K562 (cell line): ENCODE measurements at places on chromosomes 6 and 20. TPM values are rescaled to one million over a fixed set of nuclear protein-coding genes. Genes with fewer than 3 reads are reported as not detected.
A peak's percentile ranks its signal among the peaks of the same experiment; 100 is the strongest.

Gene LY6G6C
- 0.20 TPM in 1 of 2 replicates, not detected in the other for total RNA-seq

Gene RSPO3
- total RNA-seq: not detected in 2 replicates

- no peaks in the 10 kb centered on the region for H3K27me3 ChIP-seq
- DNase-seq: peak; percentile 28
- H3K36me3 ChIP-seq: peaks cover 84% of the 10 kb centered on the region
- H3K4me3 ChIP-seq: no peak overlapping the region
- no peaks in the 10 kb centered on the region for H3K4me1 ChIP-seq
These were observed 72.2 kb downstream of the SCAF8 start for GRCh38 chr6:154805288-154805911.

- H3K27me3 ChIP-seq: peaks cover 24% of the 10 kb centered on the region
- no peak overlapping the region for H3K27ac ChIP-seq
- H3K4me3 ChIP-seq: no peak overlapping the region
These were observed 61.1 kb upstream of the GATA5 start for GRCh38 chr20:62536871-62537401.

Gene CLVS2
- 0.13 TPM in 1 of 2 replicates, not detected in the other for total RNA-seq

GRCh38 chr6:160859822-160860221 lies 131.7 kb upstream of the MAP3K4 start:
- no peak for DNase-seq
- H3K4me3 ChIP-seq: no peak overlapping the region
- no peaks in the 10 kb centered on the region for H3K36me3 ChIP-seq
- no peaks in the 10 kb centered on the region for H3K27me3 ChIP-seq

- H3K36me3 ChIP-seq: no peaks in the 10 kb centered on the region
- H3K4me1 ChIP-seq: no peaks in the 10 kb centered on the region
- no peak overlapping the region for H3K4me3 ChIP-seq
These were observed 60.1 kb downstream of the SESN1 start for GRCh38 chr6:109034526-109034925.

DNA sequence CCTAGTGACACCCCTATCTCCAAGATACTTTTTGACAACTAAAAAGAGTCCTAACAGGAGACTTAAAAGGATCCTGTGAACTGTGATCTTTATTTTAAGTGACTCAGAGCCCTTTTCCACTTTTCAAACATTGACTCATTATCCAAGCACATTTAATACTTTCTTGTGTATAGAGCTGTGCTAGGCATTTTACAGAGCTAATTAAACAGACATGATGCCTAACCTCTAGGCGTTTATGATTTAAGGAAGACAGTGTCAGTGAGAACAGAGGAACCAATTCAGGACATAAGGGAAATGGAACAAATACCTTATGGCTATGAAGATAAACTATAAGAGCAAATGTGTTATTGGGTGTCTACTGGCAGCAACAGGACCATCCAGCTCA lies 282.6 kb downstream of the TPBG start:
- H3K27ac ChIP-seq: no peak overlapping the region
- no peaks in the 10 kb centered on the region for H3K36me3 ChIP-seq
- DNase-seq: no peak

- no peak overlapping the region for H3K4me3 ChIP-seq
- H3K4me1 ChIP-seq: no peaks in the 10 kb centered on the region; the same call in 1 of the 2 replicates
- H3K36me3 ChIP-seq: no peaks in the 10 kb centered on the region
- H3K27me3 ChIP-seq: peaks cover 2% of the 10 kb centered on the region; the same call in 1 of the 3 replicates
These were observed 75.9 kb upstream of the SPACA1 start for GRCh38 chr6:87971605-87972262.

- DNase-seq: no peak
- H3K27me3 ChIP-seq: peaks cover 4% of the 10 kb centered on the region; the same call in 1 of the 2 replicates
- no peaks in the 10 kb centered on the region for H3K36me3 ChIP-seq
- no peak overlapping the region for H3K27ac ChIP-seq
These were observed 447.1 kb downstream of the PREX1 start for GRCh38 chr20:48380661-48381060.

Gene FAM83B
- not detected in 2 replicates for total RNA-seq

Gene NMBR
- not detected in 2 replicates for total RNA-seq

- no peak for DNase-seq
- no peak overlapping the region for H3K4me3 ChIP-seq
- H3K27me3 ChIP-seq: peaks cover 3% of the 10 kb centered on the region; the same call in 2 of the 3 replicates
- H3K36me3 ChIP-seq: no peaks in the 10 kb centered on the region
- H3K4me1 ChIP-seq: no peaks in the 10 kb centered on the region; the same call in 1 of the 2 replicates
These were observed 97.4 kb downstream of the YTHDF1 start for GRCh38 chr20:63118303-63119120.

GRCh38 chr6:39812853-39813533 lies 20.8 kb downstream of the DAAM2 start:
- H3K27ac ChIP-seq: no peak overlapping the region
- H3K27me3 ChIP-seq: peaks cover 6% of the 10 kb centered on the region; the same call in 1 of the 3 replicates
- no peaks in the 10 kb centered on the region for H3K4me1 ChIP-seq
- no peak overlapping the region for H3K4me3 ChIP-seq
- no peaks in the 10 kb centered on the region for H3K36me3 ChIP-seq

Gene WFDC2
- total RNA-seq: not detected in 2 replicates

GRCh38 chr6:57283911-57284455 lies 33.4 kb upstream of the PRIM2 start:
- H3K4me3 ChIP-seq: no peak overlapping the region
- no peak for DNase-seq
- H3K4me1 ChIP-seq: no peaks in the 10 kb centered on the region
- H3K27ac ChIP-seq: no peak overlapping the region
- H3K36me3 ChIP-seq: no peaks in the 10 kb centered on the region
- H3K27me3 ChIP-seq: peaks cover 22% of the 10 kb centered on the region; the same call in 2 of the 3 replicates

GRCh38 chr6:95364016-95364604 lies 213.2 kb upstream of the MANEA start:
- DNase-seq: peak; percentile 14
- H3K27ac ChIP-seq: no peak overlapping the region
- H3K36me3 ChIP-seq: no peaks in the 10 kb centered on the region
- no peaks in the 10 kb centered on the region for H3K27me3 ChIP-seq
- no peaks in the 10 kb centered on the region for H3K4me1 ChIP-seq

Gene SPEF1
- not detected in 2 replicates for total RNA-seq

DNA sequence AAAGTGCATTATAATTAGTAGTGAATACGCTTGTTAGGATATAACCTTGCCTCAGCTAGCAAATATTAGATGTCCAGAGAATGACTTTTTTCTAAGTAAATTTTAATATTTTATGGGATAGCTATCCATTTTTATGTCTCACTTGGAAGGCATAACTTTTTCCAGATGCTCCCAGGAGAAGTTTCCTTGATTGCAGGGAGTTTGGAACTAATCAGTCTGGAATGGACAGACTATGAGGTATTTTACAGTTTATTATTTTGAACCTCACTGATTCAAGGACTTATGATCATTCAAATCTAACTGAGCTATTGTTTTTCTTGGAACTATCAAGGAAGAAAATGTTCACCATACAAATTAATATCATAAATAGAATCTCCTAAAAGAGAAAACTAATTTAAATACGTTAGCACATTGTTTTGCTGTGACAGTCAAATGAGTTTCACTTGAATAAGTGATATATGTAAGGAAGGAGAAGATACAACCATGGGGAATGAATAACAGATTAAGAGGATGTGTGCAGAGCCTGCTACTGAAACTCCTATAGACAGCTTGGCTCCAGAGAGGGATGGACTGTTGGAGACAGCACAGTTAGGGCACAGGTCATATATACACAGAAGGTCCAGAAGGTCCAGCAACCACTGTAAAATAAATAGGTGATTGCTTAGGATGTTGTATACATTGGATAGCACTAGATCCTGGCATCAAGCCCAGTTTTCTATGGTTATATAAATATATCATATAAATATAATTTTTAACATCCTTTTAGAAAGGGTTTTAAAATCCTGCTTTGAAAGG lies 20.6 kb upstream of the LCA5 start:
- no peak overlapping the region for H3K4me3 ChIP-seq
- no peak overlapping the region for H3K27ac ChIP-seq
- no peak for DNase-seq
- H3K4me1 ChIP-seq: no peaks in the 10 kb centered on the region
- H3K27me3 ChIP-seq: no peaks in the 10 kb centered on the region

- H3K27me3 ChIP-seq: no peaks in the 10 kb centered on the region
- H3K4me1 ChIP-seq: no peaks in the 10 kb centered on the region
- no peaks in the 10 kb centered on the region for H3K36me3 ChIP-seq
These were observed 122.0 kb downstream of the GFRAL start for GRCh38 chr6:55449225-55449624.

GRCh38 chr6:22364306-22364705 lies 67.5 kb upstream of the PRL start:
- DNase-seq: no peak
- no peaks in the 10 kb centered on the region for H3K27me3 ChIP-seq
- H3K4me3 ChIP-seq: no peak overlapping the region
- H3K4me1 ChIP-seq: no peaks in the 10 kb centered on the region

- peak overlapping the region; percentile 80 for H3K27ac ChIP-seq
- no peaks in the 10 kb centered on the region for H3K27me3 ChIP-seq
- H3K36me3 ChIP-seq: 0 out of 3 replicates have a peak, but pooled peaks cover 2% of the 10 kb centered on the region
- H3K4me1 ChIP-seq: peaks cover 14% of the 10 kb centered on the region; the same call in 2 of the 3 replicates
- peak overlapping the region; percentile 27 for H3K4me3 ChIP-seq
These were observed 89.0 kb downstream of the TNFAIP3 start for GRCh38 chr6:137956098-137956488.

Gene OVOL2
- not detected in 2 replicates for total RNA-seq

Gene GJA10
- total RNA-seq: not detected in 2 replicates

Gene CCHCR1
- 35.0 and 45.8 TPM in 2 replicates for total RNA-seq

DNA sequence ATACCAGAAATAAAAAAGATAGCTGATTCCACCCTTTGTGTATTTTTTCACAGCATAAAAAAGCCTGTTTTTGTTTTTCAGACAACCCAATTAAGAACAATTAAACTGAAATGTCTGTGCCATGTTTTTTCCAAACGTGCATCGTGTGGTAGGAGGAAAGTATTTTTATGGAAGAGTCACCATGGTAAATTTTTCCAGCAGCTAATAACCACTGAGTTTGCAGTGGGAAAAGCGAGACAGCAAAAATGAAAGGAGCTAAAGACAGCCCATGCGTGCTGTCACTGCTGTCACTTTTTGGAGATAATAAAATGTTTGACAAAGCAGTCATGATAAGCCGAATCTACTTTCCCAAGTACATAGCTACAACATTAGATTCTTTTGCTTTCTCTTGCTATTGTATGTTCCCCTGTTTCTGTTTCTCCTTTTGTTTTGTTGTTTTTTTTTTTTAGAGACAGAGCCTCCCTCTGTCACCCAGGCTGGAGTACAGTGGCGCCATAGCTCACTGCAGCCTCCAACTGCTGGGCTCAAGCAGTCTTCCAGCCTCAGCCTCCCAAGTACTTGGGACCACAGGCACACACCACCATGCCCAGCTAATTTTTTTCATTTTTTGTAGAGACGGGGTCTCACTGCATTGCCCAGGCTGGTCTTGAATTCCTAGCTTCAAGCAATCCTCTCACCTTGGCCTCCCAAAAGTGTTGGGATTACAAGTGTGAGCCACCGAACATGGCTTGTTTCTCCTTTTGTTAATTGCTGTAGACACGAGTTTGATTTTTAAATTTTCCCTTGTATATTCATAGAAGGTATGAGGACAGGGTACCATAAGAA lies 261.3 kb downstream of the TMEM242 start:
- H3K4me1 ChIP-seq: no peaks in the 10 kb centered on the region
- H3K27me3 ChIP-seq: no peaks in the 10 kb centered on the region
- no peak for DNase-seq
- H3K4me3 ChIP-seq: no peak overlapping the region

- H3K36me3 ChIP-seq: no peaks in the 10 kb centered on the region
- peaks cover 3% of the 10 kb centered on the region; the same call in 1 of the 2 replicates for H3K4me1 ChIP-seq
- no peak for DNase-seq
- peaks cover 62% of the 10 kb centered on the region for H3K27me3 ChIP-seq
- H3K4me3 ChIP-seq: no peak overlapping the region
- no peak overlapping the region for H3K27ac ChIP-seq
These were observed 106.0 kb upstream of the AFDN start for GRCh38 chr6:167720456-167721285.

- peak; percentile 64 for DNase-seq
- no peak overlapping the region for H3K27ac ChIP-seq
- H3K4me1 ChIP-seq: peaks cover 14% of the 10 kb centered on the region; the same call in 1 of the 3 replicates
- H3K4me3 ChIP-seq: no peak overlapping the region
- no peaks in the 10 kb centered on the region for H3K27me3 ChIP-seq
- H3K36me3 ChIP-seq: no peaks in the 10 kb centered on the region
These were observed 123.4 kb upstream of the SUPT3H start for GRCh38 chr6:45500924-45501816.

Gene KIAA1755
- total RNA-seq: not detected in 2 replicates

Gene WFDC10B
- not detected in 2 replicates for total RNA-seq

Gene HCRTR2
- total RNA-seq: not detected in 2 replicates

Gene SPATA25
- 0.49 and 0.95 TPM in 2 replicates for total RNA-seq

- H3K4me1 ChIP-seq: no peaks in the 10 kb centered on the region
- H3K4me3 ChIP-seq: no peak overlapping the region
- H3K27me3 ChIP-seq: no peaks in the 10 kb centered on the region
- no peaks in the 10 kb centered on the region for H3K36me3 ChIP-seq
- DNase-seq: no peak
These were observed 249.1 kb downstream of the COL12A1 start for GRCh38 chr6:74956559-74957428.

GRCh38 chr20:19734811-19735210 lies 23.2 kb upstream of the RIN2 start:
- no peaks in the 10 kb centered on the region for H3K36me3 ChIP-seq
- no peak overlapping the region for H3K27ac ChIP-seq
- H3K27me3 ChIP-seq: no peaks in the 10 kb centered on the region
- DNase-seq: no peak
- H3K4me3 ChIP-seq: no peak overlapping the region
- no peaks in the 10 kb centered on the region for H3K4me1 ChIP-seq

GRCh38 chr20:47776639-47777038 lies 8.6 kb downstream of the SULF2 start:
- H3K27ac ChIP-seq: no peak overlapping the region
- H3K36me3 ChIP-seq: no peaks in the 10 kb centered on the region
- no peak overlapping the region for H3K4me3 ChIP-seq
- no peaks in the 10 kb centered on the region for H3K4me1 ChIP-seq

DNA sequence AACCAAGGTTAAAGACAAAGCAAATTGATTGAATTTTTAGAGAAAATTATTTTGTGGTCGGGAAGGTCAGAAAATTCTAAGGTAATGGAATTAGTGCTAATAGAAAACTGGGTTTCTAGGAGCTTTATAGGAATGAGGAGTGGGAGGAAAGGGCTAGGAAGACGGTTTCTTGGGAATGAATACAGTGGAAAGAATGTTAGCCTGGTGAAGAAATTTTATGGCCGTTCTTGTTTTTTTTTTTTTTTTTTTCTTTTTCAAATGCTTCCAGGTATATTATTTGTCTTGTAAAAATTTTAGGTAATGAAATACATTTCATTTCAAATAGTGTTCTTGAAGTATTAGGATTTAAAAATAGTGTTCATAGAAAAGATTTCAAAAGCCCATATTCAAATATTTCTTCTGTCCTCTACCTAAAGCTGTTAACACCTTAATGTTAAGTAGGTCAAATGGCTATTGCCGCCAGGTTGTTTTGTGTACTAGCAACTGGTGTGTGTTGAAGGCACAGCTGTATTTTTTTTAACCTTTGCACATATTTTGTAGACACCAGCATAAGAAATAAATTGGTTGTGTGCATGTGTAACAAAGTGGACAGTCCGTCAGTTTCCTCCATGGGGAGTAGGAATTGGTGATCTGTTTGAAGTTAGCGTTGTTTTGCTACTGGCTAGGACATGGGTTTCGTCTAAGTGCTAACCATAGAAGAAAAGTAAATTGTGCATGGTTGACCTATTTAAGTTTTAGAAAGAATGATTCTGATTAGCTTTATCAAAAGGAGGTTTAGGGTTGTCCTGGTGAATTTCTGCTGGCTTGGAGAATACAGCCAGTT lies 32.3 kb downstream of the AFDN start:
- DNase-seq: no peak
- H3K36me3 ChIP-seq: 0 out of 3 replicates have a peak, but pooled peaks cover under 1% of the 10 kb centered on the region

Gene RBBP8NL
- total RNA-seq: not detected in 2 replicates

- 0 out of 2 replicates have a peak, but pooled peaks cover 3% of the 10 kb centered on the region for H3K4me1 ChIP-seq
- H3K4me3 ChIP-seq: no peak overlapping the region
- peaks cover 4% of the 10 kb centered on the region; the same call in 1 of the 3 replicates for H3K36me3 ChIP-seq
- DNase-seq: no peak
These were observed 182.0 kb downstream of the ZDHHC14 start for GRCh38 chr6:157562997-157563396.
